Activated CD4-positive, alpha-beta T cell treated with anti-CD3 and anti-CD28 coated beads, Interleukin-2, amount 10 ng/mL, durations not matched to agents 24 days and 14 days (primary cell): ENCODE measurements at places on chromosomes 4 and X. TPM values are rescaled to one million over a fixed set of nuclear protein-coding genes. Genes with fewer than 3 reads are reported as not detected.
A peak's percentile ranks its signal among the peaks of the same experiment; 100 is the strongest.

Gene GAGE1
- not detected in 2 replicates for total RNA-seq

Gene F11
- total RNA-seq: not detected in 2 replicates

Gene RTL9
- total RNA-seq: not detected in 2 replicates

Gene ETDA
- not detected in 2 replicates for total RNA-seq

GRCh38 chr4:163672751-163673150, 178.3 kb downstream of the TMA16 start:
- no peaks in the 10 kb centered on the region for H3K27me3 ChIP-seq
- H3K4me3 ChIP-seq: no peak overlapping the region
- H3K4me1 ChIP-seq: peaks cover 2% of the 10 kb centered on the region
- H3K36me3 ChIP-seq: no peaks in the 10 kb centered on the region
- H3K27ac ChIP-seq: no peak overlapping the region

- H3K27ac ChIP-seq: no peak overlapping the region
- peaks cover 4% of the 10 kb centered on the region for H3K4me1 ChIP-seq
- no peaks in the 10 kb centered on the region for H3K27me3 ChIP-seq
- no peak overlapping the region for H3K4me3 ChIP-seq
Observed at GRCh38 chr4:21885241-21885640, 63.3 kb downstream of the KCNIP4 start.

DNA sequence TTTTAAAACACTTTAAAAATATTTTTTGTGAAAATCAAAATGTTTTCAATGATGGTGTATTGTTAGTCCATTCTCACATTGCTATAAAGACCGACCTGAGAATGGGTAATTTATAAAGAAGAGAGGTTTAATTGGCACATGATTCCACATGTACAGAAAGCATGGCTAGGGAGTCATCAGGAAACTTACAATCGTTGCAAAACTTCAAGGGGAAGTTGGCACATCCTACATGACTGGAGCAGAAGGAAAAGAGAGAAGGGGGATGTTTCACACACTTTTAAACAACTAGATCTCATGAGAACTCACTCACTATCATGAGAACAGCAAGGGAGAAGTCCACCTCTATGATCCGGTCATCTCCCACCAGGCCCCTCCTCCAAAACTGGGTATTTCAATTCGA, 110.7 kb downstream of the TMEM47 start:
- H3K4me1 ChIP-seq: no peaks in the 10 kb centered on the region
- H3K36me3 ChIP-seq: no peaks in the 10 kb centered on the region
- no peak for DNase-seq
- H3K27ac ChIP-seq: no peak overlapping the region
- H3K4me3 ChIP-seq: no peak overlapping the region

GRCh38 chrX:72349190-72349589, 43.5 kb upstream of the CITED1 start:
- DNase-seq: peak; percentile 51
- peak overlapping the region; percentile 85 for H3K27ac ChIP-seq
- no peaks in the 10 kb centered on the region for H3K27me3 ChIP-seq
- H3K4me3 ChIP-seq: peak overlapping the region; percentile 72

DNA sequence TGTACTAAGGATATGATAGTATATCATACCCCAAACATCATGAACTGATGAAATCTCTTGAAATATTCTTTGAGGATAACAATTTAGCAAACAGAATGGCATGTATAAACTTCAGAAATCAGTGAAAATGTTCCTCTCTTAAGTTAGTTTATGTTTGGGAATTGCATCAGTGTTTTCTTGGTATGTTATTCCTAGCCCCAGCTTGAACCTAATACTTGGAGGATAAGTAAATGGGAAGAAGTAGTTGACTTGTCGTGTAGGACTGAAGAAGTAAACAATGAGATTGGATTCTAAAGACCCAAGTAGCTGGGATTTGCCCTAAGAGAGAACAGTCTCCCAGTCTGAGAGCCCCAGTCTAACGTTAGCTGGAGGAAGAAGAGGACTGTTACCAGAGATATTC, 355.7 kb downstream of the GALNTL6 start:
- H3K4me3 ChIP-seq: no peak overlapping the region
- no peaks in the 10 kb centered on the region for H3K4me1 ChIP-seq
- no peak overlapping the region for H3K27ac ChIP-seq
- H3K36me3 ChIP-seq: no peaks in the 10 kb centered on the region
- no peaks in the 10 kb centered on the region for H3K27me3 ChIP-seq
- DNase-seq: no peak

DNA sequence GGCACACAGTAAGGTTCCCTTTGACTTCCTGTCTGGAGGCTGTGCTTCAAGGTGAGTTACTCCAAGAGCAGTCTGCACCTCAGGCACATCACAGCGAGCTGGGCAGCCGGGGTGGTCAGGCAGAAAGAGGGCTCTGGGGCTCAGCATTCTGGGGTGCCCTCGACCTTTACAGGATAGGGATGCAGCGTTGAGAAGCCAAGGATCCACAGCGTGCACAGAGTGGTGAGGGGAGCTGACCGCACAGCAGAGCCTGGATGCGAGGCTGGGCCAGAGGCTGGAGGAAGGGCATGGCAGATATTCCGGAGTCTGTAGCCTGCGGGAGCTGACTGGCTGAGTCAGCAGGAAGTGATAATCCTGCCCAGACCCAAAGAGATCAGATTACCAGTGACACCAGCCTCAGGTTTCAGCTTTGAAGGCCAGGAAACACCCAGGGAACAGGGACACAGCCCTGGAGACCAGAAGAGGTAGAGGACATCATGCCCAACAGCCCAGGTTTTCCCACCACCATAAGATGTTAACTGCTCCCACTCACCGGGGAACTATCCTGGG, 38.4 kb upstream of the PDLIM3 start:
- H3K4me1 ChIP-seq: no peaks in the 10 kb centered on the region
- DNase-seq: no peak
- peaks cover 3% of the 10 kb centered on the region for H3K27me3 ChIP-seq
- H3K4me3 ChIP-seq: no peak overlapping the region
- no peaks in the 10 kb centered on the region for H3K36me3 ChIP-seq

GRCh38 chr4:3044870-3045819, 29.2 kb downstream of the HTT-AS start:
- peaks cover 6% of the 10 kb centered on the region for H3K36me3 ChIP-seq
- peak overlapping the region; percentile 85 for H3K27ac ChIP-seq
- H3K27me3 ChIP-seq: peaks cover 5% of the 10 kb centered on the region
- H3K4me3 ChIP-seq: peak overlapping the region; percentile 71

- no peak overlapping the region for H3K4me3 ChIP-seq
- no peaks in the 10 kb centered on the region for H3K27me3 ChIP-seq
- no peaks in the 10 kb centered on the region for H3K36me3 ChIP-seq
- no peaks in the 10 kb centered on the region for H3K4me1 ChIP-seq
- no peak for DNase-seq
Observed at GRCh38 chr4:28388471-28388870, 1527.8 kb downstream of the STIM2 start.

DNA sequence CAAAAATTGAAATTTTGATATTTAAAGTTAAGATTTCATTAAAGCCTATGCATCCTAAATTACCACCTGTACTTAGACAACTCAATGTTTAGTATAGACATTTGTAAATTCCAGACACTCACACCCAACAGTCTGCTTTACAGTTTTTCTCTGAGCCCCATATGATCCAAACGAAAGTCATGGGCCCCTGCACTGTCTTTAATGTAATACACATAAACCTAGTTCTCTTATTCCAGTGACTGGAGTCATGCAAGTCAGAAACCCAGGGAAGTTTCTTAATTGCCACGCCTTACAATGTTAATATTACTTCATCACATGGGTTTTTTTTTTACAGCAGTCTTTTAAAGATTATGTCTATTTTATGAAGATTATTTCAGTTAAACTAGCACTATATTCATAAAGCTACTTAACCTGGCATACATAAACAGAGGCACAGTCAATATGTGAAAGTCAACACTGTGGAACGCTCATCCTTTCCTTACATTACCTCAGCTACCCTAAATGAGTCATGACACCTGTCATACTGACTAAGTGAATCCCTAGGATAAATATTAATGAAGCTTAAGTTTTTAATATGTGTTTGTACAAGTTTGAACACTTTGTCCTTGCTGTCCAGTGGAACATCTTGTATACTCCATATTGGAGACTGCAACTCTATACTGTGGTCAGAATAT, 67.7 kb upstream of the H2AZ1 start:
- H3K27ac ChIP-seq: no peak overlapping the region
- no peak overlapping the region for H3K4me3 ChIP-seq
- H3K27me3 ChIP-seq: peaks cover 1% of the 10 kb centered on the region
- DNase-seq: no peak

DNA sequence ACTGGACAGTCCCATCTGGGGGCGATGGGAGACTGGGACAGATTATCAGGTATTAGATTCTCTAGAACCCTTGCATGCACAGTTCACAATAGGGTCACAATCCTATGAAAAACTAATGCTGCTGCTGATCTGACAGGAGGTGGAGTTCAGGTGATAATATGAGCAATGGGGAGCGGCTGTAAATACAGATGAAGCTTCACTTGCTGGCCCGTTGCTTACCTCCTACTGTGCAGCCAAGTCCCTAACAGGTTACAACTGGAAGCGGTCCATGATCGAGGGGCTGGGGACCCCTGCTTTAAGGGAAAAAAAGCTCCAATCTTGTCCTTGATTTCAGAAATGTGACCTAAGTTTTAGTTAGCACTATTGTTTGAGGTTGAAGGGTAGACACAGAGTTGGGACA, 175.2 kb downstream of the ZNF330 start:
- H3K27me3 ChIP-seq: no peaks in the 10 kb centered on the region
- no peaks in the 10 kb centered on the region for H3K36me3 ChIP-seq
- no peak for DNase-seq
- no peak overlapping the region for H3K4me3 ChIP-seq
- H3K27ac ChIP-seq: no peak overlapping the region

DNA sequence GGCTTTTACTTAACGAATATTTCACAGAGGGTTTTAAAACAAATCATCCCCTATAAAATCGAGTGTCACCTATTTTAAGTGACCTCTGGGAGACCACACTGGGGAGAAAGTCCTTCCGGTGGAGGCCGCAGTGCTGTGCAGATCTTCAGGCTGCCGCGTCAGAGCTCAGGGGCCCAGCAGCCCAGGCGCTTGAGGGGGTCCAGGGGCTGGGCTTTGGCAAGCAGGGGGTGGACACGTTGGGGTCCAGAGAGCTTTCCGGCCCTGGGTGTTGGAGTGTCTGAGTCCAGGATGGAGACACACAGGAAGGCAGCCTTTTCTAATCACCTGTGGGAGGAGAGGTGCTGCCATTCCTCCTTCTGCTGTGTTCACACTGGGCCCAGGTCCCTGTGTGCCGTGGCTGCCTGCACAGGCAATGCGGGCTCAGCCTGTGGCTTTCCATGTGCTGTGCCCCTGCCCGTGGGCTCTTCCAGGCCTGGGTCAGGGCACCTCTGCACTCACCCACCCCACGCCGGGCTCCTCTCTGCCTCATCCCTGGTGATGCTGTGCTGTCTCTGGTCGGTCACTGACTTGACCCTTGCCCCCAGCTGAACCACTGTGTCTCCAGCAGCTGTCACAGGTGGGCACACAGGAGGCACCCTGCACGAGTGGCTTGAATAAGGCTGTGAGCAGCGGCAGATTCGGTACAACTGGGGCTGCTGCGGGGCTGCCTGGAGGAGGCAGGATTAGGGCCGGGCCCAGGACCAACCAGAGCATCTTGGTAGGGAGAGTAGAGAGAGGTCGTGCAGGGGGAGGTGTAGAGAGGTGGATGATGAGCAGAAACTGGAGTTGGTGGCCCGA, 10.0 kb downstream of the HTRA3 start:
- H3K27me3 ChIP-seq: no peaks in the 10 kb centered on the region
- H3K4me3 ChIP-seq: no peak overlapping the region
- H3K4me1 ChIP-seq: no peaks in the 10 kb centered on the region
- H3K36me3 ChIP-seq: no peaks in the 10 kb centered on the region
- no peak for DNase-seq

GRCh38 chrX:42752730-42753129, 25.2 kb downstream of the PPP1R2C start:
- no peaks in the 10 kb centered on the region for H3K27me3 ChIP-seq
- H3K4me3 ChIP-seq: no peak overlapping the region
